ENCODE measurements at places on chromosomes 12 and 14. TPM values are rescaled to one million over a fixed set of nuclear protein-coding genes. Genes with fewer than 3 reads are reported as not detected.

The CLEC4D gene
- total RNA-seq = not detected

The FSCB gene
- total RNA-seq = not detected

The CLEC2B gene
- total RNA-seq = not detected

The FERMT2 gene
- 40.8 TPM for total RNA-seq

The FAM181A gene
- total RNA-seq = not detected

The SPTSSA gene
- total RNA-seq = 30.0 TPM

The GNB3 gene
- total RNA-seq = 3.9 TPM

The OR6C2 gene
- not detected for total RNA-seq

The CLEC1A gene
- total RNA-seq = not detected

The RILPL1 gene
- 16.2 TPM for total RNA-seq

The SRGAP1 gene
- total RNA-seq = 22.1 TPM

The KRT6B gene
- not detected for total RNA-seq

The SCN8A gene
- 16.5 TPM for total RNA-seq

The PZP gene
- total RNA-seq = not detected

The KLRD1 gene
- 0.23 TPM for total RNA-seq

The NKX2-1 gene
- total RNA-seq = 1.5 TPM

The MMP17 gene
- total RNA-seq = 3.6 TPM

The HCAR2 gene
- total RNA-seq = 0.18 TPM

The STYX gene
- total RNA-seq = 23.1 TPM

The KCNA5 gene
- not detected for total RNA-seq

The CCDC196 gene
- not detected for total RNA-seq

The MANSC4 gene
- total RNA-seq = not detected

The C3AR1 gene
- total RNA-seq = not detected

The NRXN3 gene
- total RNA-seq = 15.9 TPM

The NRL gene
- total RNA-seq = 2.3 TPM

The COCH gene
- total RNA-seq = 32.2 TPM

The FAR2 gene
- 6.6 TPM for total RNA-seq

The TUNAR gene
- not detected for total RNA-seq

The OR6C76 gene
- total RNA-seq = not detected

The GRIP1 gene
- 0.23 TPM for total RNA-seq

The NDRG2 gene
- 17.7 TPM for total RNA-seq

The PLEKHD1 gene
- 0.50 TPM for total RNA-seq

The SEC23A gene
- 90.2 TPM for total RNA-seq

The MYF5 gene
- not detected for total RNA-seq

The WDHD1 gene
- total RNA-seq = 25.5 TPM

The RD3L gene
- total RNA-seq = not detected

The DPPA3 gene
- total RNA-seq = 40.0 TPM

The CLEC2A gene
- total RNA-seq = not detected

The KLRF1 gene
- not detected for total RNA-seq

The SLC35F4 gene
- total RNA-seq = not detected

The KRT79 gene
- not detected for total RNA-seq

The DTX1 gene
- total RNA-seq = not detected

The PRICKLE1 gene
- total RNA-seq = 3.8 TPM

The WSCD2 gene
- not detected for total RNA-seq

The LPAR5 gene
- 0.19 TPM for total RNA-seq

The WDR89 gene
- 14.4 TPM for total RNA-seq

The SLC4A8 gene
- 67.0 TPM for total RNA-seq

The SDSL gene
- total RNA-seq = 4.5 TPM

The MSRB3 gene
- total RNA-seq = 7.7 TPM

The CCND2 gene
- 145 TPM for total RNA-seq

The NUDT4 gene
- total RNA-seq = 236 TPM

The CTDSP2 gene
- 117 TPM for total RNA-seq

The SP1 gene
- total RNA-seq = 83.3 TPM

The HVCN1 gene
- not detected for total RNA-seq

The TMEM179 gene
- not detected for total RNA-seq

The AKAP6 gene
- 3.4 TPM for total RNA-seq

The OR5AU1 gene
- not detected for total RNA-seq
